ENCODE measurements at places on chromosomes 16 and 17.

DNA sequence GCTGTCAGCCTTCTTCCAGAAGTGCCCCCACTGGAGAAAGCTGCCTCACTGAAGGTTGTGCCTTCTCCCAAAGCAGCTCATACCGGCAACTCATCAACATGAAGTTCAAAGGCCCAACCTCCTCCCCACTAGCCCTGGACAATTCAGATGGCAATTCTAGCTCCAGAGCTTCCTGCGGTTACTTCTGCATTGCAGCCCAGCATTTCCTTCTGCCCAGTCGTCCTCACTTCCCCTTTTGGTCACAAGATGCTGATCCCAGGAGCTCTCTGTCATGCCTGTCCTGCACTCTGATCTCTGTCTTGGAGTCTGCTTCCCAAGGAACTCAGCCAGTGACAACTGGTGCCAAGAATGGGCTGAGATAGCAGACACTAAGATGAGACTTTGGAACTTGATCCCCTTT is 178.2 kb upstream of the SOX9 start:
- DNase-seq: no peak

DNA sequence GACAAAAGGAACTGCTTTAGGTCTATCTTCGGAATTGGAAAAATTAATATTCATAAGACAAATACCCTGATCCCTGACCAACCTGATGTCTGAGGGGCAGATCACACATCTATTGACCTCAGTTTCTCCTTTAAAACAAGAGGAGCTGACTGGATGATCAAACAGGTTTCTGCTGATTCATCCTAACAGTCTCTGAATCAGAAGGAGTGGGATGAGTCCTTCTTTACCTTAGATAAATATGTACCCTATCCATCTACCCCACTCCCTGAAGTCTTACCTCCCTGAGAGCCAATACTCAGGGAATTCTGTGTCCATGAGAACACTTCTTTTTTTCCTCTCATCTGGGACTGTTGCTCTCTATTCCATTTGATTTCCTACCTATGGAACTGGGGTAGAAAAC is 80.3 kb upstream of the CRHR1 start:
- DNase-seq: no peak

DNA sequence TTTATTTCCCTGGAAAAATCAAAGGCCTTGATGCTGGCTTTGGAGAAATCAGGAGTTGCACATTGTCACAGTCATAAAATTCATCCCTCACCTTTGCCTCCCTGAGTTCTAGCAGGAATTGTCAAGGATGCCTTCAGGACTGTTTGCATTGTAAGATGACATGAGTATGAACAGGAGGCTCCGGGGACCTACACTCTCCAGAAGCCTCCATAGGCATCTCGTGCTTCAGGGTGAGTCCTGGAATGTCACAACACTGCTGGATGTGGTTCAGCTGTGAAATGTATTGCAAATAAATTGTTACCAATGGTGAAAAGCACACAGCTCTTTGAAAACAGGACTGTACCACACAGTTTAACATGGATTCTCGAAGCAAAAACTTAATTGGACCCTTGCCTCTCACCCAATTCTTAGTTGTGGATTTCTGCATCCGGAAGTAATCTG is 535.4 kb upstream of the C16orf82 start:
- no peak for DNase-seq

DNA sequence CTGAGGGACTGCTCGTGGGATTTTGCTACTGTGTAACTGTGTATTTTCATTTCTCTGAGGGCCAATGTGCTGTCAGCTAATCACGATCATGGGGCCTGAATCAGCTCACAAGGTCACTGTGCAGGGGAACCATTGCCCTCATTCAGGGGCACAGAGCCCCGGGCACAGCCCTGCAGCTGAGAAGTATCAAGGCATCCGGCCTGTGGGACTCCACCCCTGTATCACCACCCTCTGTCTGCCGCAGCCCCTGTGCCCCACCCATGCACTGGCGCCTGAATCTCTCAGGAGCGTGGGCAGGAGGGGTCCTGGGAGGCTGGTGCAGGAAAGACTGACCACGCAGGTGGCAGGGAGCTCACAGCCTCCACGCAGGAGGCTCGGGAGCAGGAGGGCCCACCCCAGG is 43.4 kb upstream of the RASD1 start:
- DNase-seq: no peak

Measured in CD4-positive, alpha-beta memory T cell (primary cell).